ENCODE measurements at places on chromosomes 7 and 10. TPM values are rescaled to one million over a fixed set of nuclear protein-coding genes. Genes with fewer than 3 reads are reported as not detected.

The SCART1 gene
- 1.2 TPM for polyA plus RNA-seq

The HOXA6 gene
- 0.12 TPM for polyA plus RNA-seq

The MOGAT3 gene
- polyA plus RNA-seq: not detected

The OR2A12 gene
- not detected for polyA plus RNA-seq

The TRIM74 gene
- polyA plus RNA-seq: 1.9 TPM

The SEMA3E gene
- 0.23 TPM for polyA plus RNA-seq

The CCDC172 gene
- polyA plus RNA-seq: not detected

The STEAP4 gene
- 4.2 TPM for polyA plus RNA-seq

The CDHR3 gene
- polyA plus RNA-seq: 3.7 TPM

The CAV2 gene
- polyA plus RNA-seq: 18.5 TPM

The CYP3A4 gene
- 4.3 TPM for polyA plus RNA-seq

The DNAAF5 gene
- polyA plus RNA-seq: 10.5 TPM

The UNCX gene
- not detected for polyA plus RNA-seq

The FAM13C gene
- 1.9 TPM for polyA plus RNA-seq

The ZNF727 gene
- 0.34 TPM for polyA plus RNA-seq

The PCLO gene
- 1.9 TPM for polyA plus RNA-seq

The TSPAN13 gene
- polyA plus RNA-seq: 64.9 TPM

The ARMS2 gene
- polyA plus RNA-seq: not detected

The NKX1-2 gene
- not detected for polyA plus RNA-seq

The FXYD4 gene
- polyA plus RNA-seq: 0.28 TPM

The SGCE gene
- 38.5 TPM for polyA plus RNA-seq

The SLC26A3 gene
- not detected for polyA plus RNA-seq

The PIK3CG gene
- 0.09 TPM for polyA plus RNA-seq

The LGI1 gene
- polyA plus RNA-seq: 0.99 TPM

The MTPN gene
- polyA plus RNA-seq: 10.8 TPM

The SPDYE8 gene
- not detected for polyA plus RNA-seq

The SPAM1 gene
- 0.12 TPM for polyA plus RNA-seq

The GNG11 gene
- 12.1 TPM for polyA plus RNA-seq

The NEUROD6 gene
- not detected for polyA plus RNA-seq

The TAS2R38 gene
- polyA plus RNA-seq: not detected

The AKR1C8 gene
- not detected for polyA plus RNA-seq

The PALD1 gene
- polyA plus RNA-seq: 6.2 TPM

The AGAP5 gene
- polyA plus RNA-seq: 18.4 TPM

The ARMC3 gene
- polyA plus RNA-seq: not detected

The EBF3 gene
- 1.4 TPM for polyA plus RNA-seq

The PROSER2 gene
- 12.4 TPM for polyA plus RNA-seq

The TRIM50 gene
- 21.5 TPM for polyA plus RNA-seq

The GOLGA7B gene
- 18.7 TPM for polyA plus RNA-seq

The MACROH2A2 gene
- polyA plus RNA-seq: 13.2 TPM

The C1GALT1 gene
- polyA plus RNA-seq: 9.0 TPM

The ARHGAP22 gene
- 1.8 TPM for polyA plus RNA-seq

The HTR5A gene
- polyA plus RNA-seq: not detected

The ZNF425 gene
- polyA plus RNA-seq: 1.5 TPM

The CTTNBP2 gene
- polyA plus RNA-seq: 10.4 TPM

The EBLN1 gene
- polyA plus RNA-seq: not detected

The OR2A42 gene
- polyA plus RNA-seq: not detected

The SLIT1 gene
- 0.57 TPM for polyA plus RNA-seq

Data from pancreas (tissue), 10 donors.